ENCODE measurements at places on chromosomes 13 and 19.

- DNase-seq: no peak
These were observed 28.9 kb downstream of the MLLT1 start for GRCh38 chr19:6250909-6251308.

GRCh38 chr13:84479656-84480055 is 597.4 kb upstream of the SLITRK1 start:
- DNase-seq: no peak

DNA sequence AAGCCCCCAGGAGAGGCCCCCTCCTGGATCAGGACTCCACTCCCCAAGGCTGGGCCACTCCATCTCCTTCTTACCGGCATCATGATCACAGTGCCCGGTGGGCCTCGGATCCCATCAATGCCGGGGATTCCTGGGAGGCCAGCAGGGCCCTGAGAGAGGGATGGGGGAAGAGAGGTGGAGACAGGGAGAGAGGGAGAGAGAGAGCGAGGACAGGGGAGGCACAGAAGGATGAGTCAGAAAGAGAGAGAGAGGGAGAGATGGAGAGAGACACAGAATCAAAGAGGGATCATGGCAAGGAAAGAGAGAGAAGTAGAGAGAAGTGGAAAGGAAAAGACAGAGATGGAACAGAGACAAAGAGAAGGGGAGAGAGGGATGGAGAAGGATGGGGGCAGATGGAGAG is 13.8 kb downstream of the COL5A3 start:
- DNase-seq: no peak

- no peak for DNase-seq
These were observed 22.0 kb upstream of the TPT1 start for GRCh38 chr13:45362939-45363338.

DNA sequence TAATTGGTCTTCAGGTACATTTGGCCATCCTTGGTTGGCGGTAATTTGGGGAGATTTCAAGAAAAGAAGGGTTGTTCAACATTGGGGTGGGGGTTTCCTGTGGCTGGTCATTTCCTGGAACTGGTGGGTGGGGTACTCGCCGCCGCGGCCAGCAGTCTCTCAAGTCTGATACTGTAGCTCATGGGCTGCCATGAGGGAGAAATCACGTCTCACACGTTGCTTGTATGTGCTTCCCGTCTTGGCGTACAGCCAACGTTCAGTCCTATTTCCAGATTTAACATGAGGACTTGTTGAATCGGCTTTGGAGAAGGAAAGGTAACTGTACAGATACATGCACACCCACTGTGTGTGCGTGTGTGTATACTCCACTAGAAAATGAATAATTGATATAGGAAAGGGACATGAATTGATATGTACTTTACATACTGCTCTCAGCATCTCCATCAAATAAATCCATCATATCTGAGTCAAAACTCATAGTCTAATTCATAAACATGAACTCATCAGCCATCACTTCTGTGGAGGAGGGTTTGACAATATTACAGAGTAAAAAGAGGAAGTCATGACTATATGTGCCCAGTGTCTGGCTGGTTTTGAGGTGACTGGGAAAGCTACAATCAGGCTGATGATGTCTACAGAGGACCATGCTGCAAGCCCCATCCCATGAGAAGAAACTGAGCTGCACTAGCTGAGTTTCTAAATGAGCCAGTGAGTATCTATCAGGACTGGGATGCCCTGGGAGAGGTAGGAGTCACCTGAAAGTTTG is 418.1 kb downstream of the TSHZ3 start:
- no peak for DNase-seq

- no peak for DNase-seq
These were observed 114.3 kb downstream of the TEX26 start for GRCh38 chr13:31046711-31047279.

- no peak for DNase-seq
These were observed 1558.2 kb upstream of the PCDH20 start for GRCh38 chr13:62973804-62974203.

GRCh38 chr13:81795710-81796109 is 1454.8 kb upstream of the SPRY2 start:
- DNase-seq: no peak

DNA sequence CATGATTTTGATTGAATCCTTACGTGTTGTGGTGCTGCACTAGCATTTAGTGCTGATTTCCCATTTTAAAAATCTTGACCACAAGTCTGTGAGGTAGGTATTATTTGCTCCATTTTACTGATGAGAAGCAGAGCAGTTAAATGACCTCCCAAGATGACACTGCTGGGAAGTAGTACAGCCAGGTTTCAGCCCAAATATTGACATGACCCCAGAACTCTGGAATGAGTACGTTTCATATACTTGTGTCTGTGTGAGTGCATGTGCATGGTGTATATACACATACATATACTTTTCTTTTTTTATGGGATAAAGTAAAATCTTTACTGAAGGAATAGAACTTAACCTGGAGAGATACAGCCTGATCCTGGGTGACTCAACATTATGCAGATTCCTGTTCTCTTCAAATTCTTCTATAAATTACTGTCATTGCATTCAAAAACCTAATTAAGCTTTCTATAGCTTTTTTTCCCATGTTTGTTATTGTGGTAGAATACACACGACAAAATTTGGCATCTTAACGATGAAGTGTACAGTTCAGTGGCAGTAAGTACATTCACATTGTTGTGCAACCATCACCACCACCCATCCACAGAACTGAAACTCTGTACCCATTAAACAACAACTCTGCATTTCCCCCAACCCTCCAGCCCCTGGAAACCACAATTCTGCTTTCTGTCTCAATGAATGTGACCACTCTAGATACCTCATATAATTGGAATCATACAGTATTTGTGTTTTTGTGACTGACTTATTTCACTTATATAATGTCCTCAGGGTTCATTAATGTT is 311.9 kb downstream of the MTUS2 start:
- DNase-seq: no peak

DNA sequence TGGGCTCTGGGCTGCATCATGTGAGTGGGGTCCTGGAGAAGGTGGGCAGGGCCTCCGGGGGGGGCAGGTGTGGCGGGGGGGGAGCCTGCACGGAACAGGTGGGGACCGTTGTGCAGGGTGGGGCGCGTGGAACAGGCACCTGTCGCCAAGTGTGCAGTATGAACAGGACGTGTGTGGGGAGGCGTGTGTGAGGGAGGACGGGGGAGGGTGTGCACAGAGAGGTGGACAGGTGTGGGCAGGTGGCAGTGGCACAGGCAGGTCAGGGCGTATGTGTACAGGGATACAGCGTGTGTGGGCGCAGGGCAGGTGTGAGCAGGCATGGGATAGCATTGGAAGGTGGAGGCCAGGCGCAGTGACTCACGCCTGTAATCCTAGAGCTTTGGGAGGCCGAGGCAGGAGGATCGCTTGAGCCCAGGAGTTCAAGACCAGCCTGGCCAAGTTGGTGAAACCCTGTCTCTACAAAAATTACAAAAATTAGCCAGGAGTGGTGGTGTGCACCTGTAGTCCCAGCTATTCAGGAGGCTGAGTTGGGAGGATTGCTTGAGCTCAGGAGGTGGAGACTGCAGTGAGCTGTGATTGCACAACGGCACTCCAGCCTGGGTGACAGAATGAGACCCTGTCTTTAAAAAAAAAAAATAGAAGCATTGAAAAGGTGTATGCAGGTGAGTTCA is 3.2 kb downstream of the PLK5 start:
- DNase-seq: no peak

- no peak for DNase-seq
These were observed 2.7 kb upstream of the CEBPA start for GRCh38 chr19:33304760-33305647.
